CD4-positive, alpha-beta T cell treated with Interleukin-21 for 1 hour (primary cell): ENCODE measurements at places on chromosomes 16 and 17.

DNA sequence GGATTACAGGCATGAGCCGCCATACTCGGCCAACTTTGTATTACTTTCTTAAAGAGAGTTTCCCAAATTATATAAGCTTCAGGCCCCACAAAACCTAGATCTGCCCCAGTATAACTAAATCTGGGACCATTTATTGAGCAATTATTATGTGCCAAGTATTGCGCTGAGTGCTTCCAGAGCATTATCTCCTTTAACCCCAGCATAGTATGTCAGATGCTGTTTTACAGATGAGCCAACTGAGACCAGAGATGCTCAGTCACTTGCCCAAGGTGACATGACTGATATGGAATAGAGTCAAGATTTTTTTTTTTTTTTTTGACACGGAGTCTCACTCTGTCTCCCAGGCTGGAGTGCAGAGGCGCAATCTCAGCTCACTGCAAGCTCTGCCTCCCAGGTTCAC is 1.9 kb upstream of the ERBB2 start:
- DNase-seq: no peak

GRCh38 chr17:72120642-72121163 is at the start of gene SOX9:
SOX9 (plus strand) TSS chr17:72121020; CDS start chr17:72121392, 372 bp downstream.
- DNase-seq: no peak

DNA sequence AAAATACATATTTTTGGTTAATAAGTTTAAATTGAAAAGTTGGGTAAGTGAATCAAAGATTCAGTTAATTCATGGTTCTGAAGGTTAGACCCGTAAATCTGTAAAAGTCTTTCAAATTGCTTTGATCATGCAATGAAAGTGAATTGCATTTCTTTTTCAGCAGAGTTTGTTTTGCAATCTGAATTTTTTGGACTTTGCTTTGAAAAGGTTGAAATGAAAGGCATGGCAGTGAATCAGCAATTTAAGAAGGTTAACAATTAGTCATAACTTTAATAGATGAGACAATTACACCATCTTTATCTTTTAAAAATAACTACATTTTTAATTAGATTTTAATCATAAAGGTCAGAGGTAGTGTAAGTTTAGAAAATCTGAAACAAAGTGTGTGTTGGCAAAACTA is 310.9 kb upstream of the KCNJ16 start:
- no peak for DNase-seq

- DNase-seq: peak; percentile 86
These were observed at the start of gene TSPOAP1 for GRCh38 chr17:58328195-58329034. TSPOAP1 (minus strand) TSS chr17:58328795; CDS start chr17:58327920, 875 bp downstream.

DNA sequence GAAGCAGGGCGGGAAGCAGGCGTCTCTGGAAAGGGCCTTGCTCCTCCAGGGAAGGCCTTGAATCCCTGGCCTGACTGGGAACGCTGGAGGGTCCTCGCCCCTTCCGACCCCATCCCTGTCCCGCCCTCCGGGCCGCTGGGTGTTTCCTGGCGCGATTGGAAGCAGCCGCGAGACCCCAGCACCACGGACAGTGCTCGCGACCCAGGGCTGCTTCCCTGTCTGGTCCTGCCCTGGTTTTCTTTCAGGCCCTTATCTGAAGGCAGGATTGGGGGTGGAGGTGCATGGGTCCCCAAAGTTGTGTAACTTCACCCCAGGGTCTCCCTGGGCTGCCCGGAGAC is 2.1 kb downstream of the MGAT5B start:
- no peak for DNase-seq

GRCh38 chr17:3974138-3974687 is 10.0 kb upstream of the ATP2A3 start:
- no peak for DNase-seq

- no peak for DNase-seq
These were observed 28.3 kb upstream of the RPTOR start for GRCh38 chr17:80516171-80516932.

DNA sequence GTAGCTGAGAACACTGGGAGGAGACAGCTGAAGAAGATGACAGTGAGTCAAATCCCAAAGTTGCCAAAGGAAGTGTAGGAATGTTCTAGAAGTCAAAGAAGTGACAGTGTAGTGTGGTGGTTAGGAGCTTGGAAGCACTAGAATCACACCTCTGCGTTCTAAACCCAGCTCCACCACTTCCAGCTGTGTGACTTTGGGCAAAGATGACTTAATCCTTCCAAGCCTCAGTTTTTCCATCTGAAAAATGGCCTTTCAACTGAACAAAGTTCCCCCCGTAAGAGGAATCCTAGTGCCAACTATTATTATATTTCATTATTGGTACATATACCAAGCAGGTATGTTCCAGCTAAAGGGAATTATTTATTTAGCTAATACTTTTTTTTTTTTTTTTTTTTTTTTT is 56.0 kb downstream of the IQCK start:
- no peak for DNase-seq

DNA sequence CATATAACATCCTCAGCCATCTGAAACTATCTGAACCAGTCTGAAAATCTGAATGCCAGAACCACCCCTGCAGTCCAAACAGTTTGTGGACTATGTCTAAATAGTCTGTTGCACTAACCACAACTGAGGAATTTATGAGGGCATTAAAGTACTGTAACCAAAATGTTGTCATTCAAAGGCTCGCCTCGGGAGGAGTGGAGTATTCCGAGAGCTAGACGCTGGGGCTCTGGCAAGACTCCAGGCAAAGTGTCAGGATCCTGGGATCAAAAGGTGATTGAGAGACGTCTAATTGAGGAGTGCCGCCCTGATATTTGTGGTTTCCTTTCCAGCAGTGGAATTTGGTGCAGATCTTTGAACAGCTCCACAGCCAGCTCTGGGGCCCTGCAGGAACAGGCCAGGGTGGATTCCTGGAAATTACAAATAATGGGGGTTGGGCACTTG is 142.9 kb upstream of the MYOCD start:
- no peak for DNase-seq

- DNase-seq: no peak
These were observed 21.5 kb downstream of the MYO18A start for GRCh38 chr17:29158488-29159275.

- no peak for DNase-seq
These were observed 46.9 kb downstream of the TK2 start for GRCh38 chr16:66503030-66503429.

DNA sequence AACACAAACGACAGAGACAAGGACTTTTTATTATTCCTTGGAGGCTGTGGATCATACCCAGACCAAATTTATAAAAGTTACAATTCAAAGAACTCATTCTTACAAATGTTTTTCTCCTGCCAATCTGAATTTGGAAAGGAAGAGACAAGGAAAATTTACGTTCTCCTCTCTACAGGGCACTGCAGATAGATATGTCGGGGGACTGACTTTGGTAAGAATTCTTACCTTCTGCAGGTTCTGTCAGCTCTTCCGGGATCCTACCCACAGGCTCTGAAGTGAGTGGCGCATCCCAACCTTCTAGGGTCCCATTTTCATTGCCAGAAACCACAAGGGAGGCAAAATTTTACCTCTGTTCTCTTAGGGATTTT is 2.2 kb upstream of the SLFN12L start:
- no peak for DNase-seq

DNA sequence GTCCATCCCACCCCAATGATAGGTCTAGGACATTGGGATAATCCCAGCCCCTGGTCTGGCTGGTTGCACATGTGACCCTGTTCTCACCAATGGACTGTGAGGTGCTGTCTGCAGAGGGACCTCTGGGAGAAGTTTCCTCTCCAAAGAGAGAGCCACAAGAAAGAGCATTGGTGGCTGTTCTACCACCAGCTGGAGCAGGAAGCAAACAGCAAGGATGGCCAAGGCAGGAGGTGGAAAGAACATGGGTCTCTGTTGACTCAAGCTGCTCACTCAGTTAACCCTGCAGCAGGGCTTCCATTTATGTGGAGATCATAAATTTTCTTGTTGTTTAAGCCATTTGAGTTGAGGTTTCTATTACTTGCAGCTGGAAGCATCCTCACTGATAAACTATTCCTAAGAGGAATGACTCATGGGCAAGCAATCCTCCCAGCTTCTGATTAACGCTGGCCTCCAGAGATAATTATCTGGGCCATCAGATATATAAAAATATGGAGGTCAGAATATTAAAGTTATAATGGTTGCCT is 52.6 kb downstream of the CYB5B start:
- no peak for DNase-seq

- DNase-seq: no peak
These were observed 77.1 kb downstream of the ELAC2 start for GRCh38 chr17:12940699-12941098.

DNA sequence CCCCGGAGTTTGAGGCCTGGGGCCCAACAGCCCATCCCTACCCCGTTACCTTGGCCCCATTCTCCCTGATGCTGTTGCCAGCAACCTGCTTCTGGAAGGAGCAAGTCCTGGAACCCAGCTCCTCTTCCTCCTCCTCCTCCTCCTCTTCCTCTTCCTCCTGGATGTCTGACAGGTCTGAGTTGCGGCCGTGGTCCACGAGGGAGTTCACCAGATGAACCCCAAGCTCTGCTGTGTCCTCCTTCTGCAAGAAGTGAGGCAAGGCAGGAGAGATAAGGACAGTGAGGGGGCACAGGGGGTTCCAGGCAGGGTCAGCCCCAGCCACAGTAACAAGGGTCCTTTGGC is 18.7 kb downstream of the TSPOAP1 start:
- no peak for DNase-seq

GRCh38 chr17:15263206-15263579 is 1.9 kb downstream of the PMP22 start:
- no peak for DNase-seq

GRCh38 chr16:77677129-77677528 is 45.2 kb upstream of the NUDT7 start:
- no peak for DNase-seq

DNA sequence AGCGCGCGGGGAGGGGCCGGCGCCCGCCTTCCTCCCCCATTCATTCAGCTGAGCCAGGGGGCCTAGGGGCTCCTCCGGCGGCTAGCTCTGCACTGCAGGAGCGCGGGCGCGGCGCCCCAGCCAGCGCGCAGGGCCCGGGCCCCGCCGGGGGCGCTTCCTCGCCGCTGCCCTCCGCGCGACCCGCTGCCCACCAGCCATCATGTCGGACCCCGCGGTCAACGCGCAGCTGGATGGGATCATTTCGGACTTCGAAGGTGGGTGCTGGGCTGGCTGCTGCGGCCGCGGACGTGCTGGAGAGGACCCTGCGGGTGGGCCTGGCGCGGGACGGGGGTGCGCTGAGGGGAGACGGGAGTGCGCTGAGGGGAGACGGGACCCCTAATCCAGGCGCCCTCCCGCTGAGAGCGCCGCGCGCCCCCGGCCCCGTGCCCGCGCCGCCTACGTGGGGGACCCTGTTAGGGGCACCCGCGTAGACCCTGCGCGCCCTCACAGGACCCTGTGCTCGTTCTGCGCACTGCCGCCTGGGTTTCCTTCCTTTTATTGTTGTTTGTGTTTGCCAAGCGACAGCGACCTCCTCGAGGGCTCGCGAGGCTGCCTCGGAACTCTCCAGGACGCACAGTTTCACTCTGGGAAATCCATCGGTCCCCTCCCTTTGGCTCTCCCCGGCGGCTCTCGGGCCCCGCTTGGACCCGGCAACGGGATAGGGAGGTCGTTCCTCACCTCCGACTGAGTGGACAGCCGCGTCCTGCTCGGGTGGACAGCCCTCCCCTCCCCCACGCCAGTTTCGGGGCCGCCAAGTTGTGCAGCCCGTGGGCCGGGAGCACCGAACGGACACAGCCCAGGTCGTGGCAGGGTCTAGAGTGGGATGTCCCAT is 232.8 kb downstream of the SEC14L1 start:
- peak; percentile 50 for DNase-seq

DNA sequence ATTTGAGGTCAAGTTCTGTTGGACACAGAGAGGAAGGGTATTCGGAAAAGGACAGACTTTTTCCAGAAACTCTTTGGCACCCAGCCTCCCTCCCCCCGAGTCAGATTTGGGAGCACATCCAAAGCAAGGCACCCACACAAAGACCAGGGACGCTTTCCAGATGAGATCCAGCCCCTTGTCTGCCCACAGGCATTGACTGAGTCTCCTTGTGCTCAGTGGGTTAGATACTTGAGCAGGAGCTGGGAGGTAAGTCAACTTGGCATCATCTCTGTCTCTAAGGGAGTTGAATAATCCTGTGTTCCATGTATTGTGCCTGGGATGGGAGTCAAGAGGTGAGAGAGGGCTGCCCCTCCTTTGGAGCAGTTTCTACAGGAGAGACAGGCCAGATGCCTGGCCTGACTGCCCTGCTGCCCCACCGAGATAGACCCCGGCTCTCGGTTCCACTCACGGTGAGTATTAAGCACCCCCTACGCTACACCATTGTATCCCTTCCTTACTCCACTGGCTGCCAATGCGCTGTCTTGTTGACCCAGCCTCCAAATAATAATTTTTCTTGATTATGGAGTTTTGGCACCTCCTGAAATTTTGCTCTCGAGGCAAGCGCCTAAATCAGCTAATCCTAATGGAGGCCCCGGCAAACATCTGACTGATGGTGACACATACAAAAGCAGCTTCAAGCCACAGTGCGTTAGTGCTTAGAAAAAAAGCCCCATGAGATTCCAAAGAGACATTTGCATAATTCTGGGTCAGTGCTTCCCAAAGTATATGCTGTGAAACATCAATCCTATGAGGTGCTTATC is 29.6 kb upstream of the MAP3K14 start:
- no peak for DNase-seq
